ENCODE measurements at places on chromosomes 5 and 9.

GRCh38 chr9:137987244-137988030 lies 109.9 kb downstream of the CACNA1B start:
- DNase-seq = no peak

GRCh38 chr5:62143268-62144229 lies 162.5 kb upstream of the KIF2A start:
- no peak for DNase-seq

DNA sequence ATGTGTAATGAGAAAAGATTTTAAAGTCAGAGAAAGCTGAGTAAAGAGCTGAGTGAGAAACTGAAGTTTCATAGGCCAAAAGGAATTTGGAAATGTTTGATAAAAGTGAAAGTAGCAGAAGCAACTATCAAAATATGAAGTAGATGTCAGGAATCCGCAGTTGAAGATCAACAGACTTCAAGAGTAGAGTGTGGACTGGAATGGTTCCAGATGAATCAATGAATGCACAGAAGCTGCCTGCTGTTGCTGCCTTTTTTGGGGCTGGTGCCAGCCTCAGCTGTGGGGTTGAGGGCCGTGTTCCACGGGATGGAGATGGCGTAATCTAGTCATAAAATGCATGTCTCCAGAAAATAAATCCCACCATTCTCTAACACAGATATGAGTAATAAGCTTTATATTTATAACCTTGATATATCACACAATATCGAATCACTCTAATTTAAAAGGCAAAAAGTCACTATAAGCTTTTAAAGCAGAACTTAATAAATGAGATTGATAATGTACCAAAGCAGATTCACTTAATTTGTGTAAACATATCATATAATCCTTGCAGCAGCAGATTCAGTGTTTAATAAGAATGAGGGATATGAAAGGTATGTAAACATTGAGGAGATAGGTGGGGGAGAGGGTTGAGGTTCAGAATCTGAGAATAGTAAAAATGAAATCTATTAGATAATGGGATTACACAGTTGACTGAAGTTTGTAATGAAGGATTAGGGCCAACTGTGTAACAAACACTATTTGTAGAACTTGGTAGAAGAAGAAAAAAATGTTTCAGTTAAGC lies 652.3 kb upstream of the FTMT start:
- no peak for DNase-seq

GRCh38 chr5:124194282-124194681 lies 552.2 kb downstream of the ZNF608 start:
- no peak for DNase-seq

DNA sequence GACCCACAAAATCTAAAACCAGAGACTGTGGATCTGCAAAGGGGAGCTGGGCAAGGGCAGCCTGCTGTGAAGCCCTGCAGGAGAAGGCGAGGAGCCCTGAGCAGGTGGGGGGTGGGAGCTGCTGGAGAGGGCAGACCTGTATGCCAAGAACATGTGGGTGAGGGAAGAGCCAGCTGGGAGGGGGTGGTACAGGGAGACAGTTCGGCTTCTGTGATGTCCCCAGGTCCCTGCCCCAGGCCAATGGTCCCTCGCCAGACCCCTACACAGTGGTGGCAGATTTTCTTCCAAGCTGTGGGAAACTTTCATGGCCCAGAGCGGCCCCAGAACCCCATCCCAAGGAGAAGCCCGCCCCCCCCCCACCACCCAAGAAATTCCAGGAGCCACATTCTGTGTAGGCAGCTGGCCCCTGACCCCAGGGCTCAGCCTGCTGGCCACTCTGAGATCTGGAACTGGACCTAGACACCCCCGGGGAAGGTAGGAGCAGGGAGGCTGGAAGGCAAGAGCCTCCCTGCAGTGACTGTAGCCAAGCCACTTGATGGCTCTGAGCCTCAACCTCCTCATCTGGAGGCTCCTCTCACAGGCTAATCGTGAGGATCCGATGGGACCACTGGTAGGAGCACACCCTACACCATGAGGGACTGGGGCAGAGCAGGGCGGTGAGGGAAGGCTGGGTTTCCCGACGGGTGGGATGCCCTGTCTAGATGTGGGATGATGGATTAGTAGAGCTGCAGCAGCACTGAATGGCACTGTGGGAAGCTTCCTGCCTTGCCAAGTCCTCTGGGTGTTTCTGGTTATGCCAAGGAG lies 22.6 kb upstream of the CSF1R start:
- DNase-seq = no peak

DNA sequence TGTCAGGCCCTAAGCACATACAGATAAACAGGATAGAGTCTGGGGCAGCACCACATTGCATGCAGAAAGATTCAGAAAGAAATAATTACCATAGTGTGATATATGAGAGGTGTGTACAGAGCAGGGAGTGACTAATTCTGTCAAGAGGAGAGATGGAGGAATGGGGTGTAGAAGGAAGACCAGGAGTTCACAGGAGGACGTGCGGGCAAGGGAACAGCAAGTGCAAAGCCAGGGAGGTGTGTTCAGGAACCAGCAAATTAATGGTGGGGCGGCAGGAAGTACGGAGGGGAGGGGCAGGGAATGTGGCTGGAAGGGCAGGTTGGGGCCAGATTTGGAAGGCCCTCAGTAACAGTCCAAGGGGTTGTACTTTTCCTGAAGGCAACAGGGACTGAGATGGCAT lies 17.4 kb downstream of the EGR1 start:
- DNase-seq = no peak

Data from stimulated activated CD4-positive, alpha-beta T cell treated with anti-CD3 and anti-CD28 coated beads, TNF-alpha, amount 100 ng/mL, for 1 hour (primary cell).